ENCODE measurements at places on chromosomes 7 and 10. TPM values are rescaled to one million over a fixed set of nuclear protein-coding genes. Genes with fewer than 3 reads are reported as not detected.

Gene PRKCQ
- total RNA-seq: 0.41 TPM

Gene INA
- not detected for total RNA-seq

DNA sequence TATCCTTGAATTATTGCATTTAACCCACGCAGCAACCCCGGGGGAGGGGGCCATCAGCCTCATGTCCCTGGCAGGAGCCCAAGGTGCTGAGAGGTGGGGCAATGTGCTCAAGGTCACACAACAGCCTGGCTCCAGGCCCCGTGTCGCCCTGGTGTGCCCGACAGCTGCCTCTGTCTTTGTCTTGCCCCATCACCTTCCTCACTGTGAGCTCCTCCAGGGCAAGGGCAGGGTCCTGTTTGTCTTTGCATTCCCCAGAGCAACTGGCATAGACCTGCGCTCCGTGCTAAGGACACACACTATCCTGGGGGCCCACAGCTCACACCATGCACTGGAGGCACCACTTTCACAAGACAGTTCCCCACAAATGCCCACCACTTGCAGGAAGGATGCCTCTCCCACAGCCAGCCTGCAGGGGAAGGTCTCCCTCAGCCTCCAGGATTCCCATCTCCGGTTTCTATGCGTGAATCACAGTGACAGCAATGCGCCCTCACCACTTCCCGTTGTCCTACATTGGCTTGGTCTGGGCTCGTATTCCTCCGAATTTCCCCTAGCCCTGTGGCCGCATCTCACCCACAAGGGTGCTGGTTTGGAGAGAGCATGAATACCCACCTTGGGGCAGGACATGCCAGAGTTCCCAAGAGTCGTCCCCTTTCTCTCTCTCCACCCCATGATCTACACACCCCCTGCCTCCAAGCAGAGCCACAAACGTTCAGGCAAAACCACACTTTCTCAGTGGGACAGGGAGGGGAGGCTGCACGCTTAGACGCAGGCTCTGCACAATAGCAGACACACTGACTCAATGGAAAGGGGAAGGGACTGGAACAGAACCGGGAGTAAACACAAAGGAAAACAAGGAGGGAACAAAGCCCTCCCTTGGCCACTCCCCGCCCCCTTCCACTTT, 10.3 kb downstream of the ITPRIP start:
- H3K4me1 ChIP-seq: peaks cover 96% of the 10 kb centered on the region
- no peaks in the 10 kb centered on the region for H3K36me3 ChIP-seq
- no peaks in the 10 kb centered on the region for H3K27me3 ChIP-seq
- DNase-seq: no peak

DNA sequence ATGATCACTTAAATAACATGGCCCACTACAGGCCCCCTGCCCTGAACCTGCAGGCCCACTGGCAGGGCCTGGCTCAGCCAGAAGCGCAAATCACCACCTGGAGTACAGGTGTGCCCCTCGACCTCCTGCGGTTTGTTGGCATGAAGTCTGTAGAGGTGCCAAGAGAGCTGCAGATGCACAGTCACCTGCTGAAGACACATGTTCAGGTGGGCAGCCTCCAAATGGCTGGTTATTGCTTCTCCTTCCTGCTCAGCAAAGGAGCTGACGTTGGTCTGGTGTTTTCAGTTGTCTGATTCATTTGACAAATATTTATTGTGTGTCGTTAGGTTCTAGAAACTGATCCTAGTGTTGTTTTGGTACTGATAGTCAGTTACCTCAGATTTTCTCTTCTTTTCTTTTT, 29.0 kb downstream of the DHTKD1 start:
- H3K4me3 ChIP-seq: no peak overlapping the region
- H3K36me3 ChIP-seq: peaks cover 47% of the 10 kb centered on the region
- no peaks in the 10 kb centered on the region for H3K27me3 ChIP-seq
- H3K27ac ChIP-seq: no peak overlapping the region

DNA sequence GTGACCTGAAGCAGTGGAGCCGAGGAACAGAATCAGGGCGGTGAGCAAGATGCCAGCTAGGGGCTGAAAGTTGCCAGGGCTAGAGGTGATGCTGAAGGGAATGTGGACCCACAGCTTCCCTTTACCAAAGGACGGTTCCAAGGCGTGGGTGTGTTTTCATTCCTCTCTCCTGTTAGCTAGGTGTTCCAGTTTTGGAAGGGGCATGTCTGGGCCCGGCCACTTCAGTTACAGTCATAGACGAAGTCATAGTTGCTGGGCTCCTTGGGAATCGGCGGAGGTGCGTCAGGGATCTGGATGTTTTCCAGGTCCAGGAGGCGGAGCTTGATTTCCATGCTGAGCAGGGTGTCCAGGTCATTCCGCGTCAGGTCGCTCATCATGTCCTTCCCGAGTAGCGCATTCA, 131.0 kb upstream of the AOAH start:
- no peaks in the 10 kb centered on the region for H3K4me1 ChIP-seq
- peaks cover 5% of the 10 kb centered on the region for H3K36me3 ChIP-seq
- DNase-seq: no peak
- no peaks in the 10 kb centered on the region for H3K27me3 ChIP-seq
- no peak overlapping the region for H3K4me3 ChIP-seq

Gene C7orf57
- total RNA-seq: not detected

- H3K4me1 ChIP-seq: no peaks in the 10 kb centered on the region
- no peaks in the 10 kb centered on the region for H3K36me3 ChIP-seq
- no peaks in the 10 kb centered on the region for H3K27me3 ChIP-seq
- H3K4me3 ChIP-seq: no peak overlapping the region
- no peak for DNase-seq
- no peak overlapping the region for H3K27ac ChIP-seq
Observed at GRCh38 chr7:43394441-43395130, 188.3 kb upstream of the STK17A start.

GRCh38 chr7:79563821-79564522, 110.5 kb upstream of the MAGI2 start:
- H3K4me3 ChIP-seq: no peak overlapping the region
- DNase-seq: no peak
- no peaks in the 10 kb centered on the region for H3K27me3 ChIP-seq
- H3K27ac ChIP-seq: no peak overlapping the region

Gene STAMBPL1
- total RNA-seq: 10.0 TPM

- DNase-seq: no peak
- H3K4me3 ChIP-seq: no peak overlapping the region
- H3K4me1 ChIP-seq: peaks cover 26% of the 10 kb centered on the region
- H3K27ac ChIP-seq: no peak overlapping the region
- no peaks in the 10 kb centered on the region for H3K36me3 ChIP-seq
Observed at GRCh38 chr10:103845972-103846371, 9.4 kb downstream of the SH3PXD2A start.

Gene LRIT1
- not detected for total RNA-seq

DNA sequence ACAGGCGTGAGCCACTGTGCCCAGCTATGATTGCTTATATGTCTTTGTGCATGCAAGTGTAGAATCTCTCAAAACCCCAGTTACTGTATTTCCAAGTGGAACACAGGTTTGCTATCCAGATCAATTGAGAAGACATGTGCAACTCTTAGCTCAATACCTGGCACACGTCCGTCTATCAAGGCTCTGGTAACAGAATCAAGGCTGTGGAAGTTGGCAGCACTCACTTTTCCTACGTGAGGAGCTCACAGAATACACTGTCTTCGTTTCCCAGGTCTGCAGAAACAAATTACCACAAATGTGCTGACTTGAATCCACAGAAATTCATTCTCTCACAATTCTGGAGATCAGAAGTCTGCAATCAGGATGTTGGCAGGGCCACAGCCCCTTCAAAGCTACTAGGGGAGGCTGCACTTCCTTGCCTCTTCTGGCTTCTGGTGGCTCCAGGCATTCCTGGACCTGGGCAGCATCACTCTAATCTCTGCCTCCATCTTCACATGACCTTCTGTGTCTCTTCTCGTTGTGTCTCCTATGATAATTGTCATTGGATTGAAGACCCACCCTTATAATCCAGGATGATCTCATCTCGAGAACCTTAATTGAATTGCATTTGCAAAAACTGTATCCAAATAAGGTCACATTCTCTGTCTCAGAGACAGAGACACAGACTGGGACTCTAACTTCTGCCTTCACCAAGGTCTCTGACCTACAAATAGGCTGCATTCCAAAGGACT, 84.8 kb upstream of the C7orf33 start:
- no peak for DNase-seq
- no peaks in the 10 kb centered on the region for H3K36me3 ChIP-seq
- no peaks in the 10 kb centered on the region for H3K4me1 ChIP-seq
- H3K27ac ChIP-seq: no peak overlapping the region
- no peaks in the 10 kb centered on the region for H3K27me3 ChIP-seq
- no peak overlapping the region for H3K4me3 ChIP-seq

GRCh38 chr10:28331066-28331465, 28.2 kb upstream of the MPP7 start:
- no peaks in the 10 kb centered on the region for H3K27me3 ChIP-seq
- H3K4me1 ChIP-seq: peaks cover 35% of the 10 kb centered on the region
- H3K27ac ChIP-seq: no peak overlapping the region
- no peaks in the 10 kb centered on the region for H3K36me3 ChIP-seq

DNA sequence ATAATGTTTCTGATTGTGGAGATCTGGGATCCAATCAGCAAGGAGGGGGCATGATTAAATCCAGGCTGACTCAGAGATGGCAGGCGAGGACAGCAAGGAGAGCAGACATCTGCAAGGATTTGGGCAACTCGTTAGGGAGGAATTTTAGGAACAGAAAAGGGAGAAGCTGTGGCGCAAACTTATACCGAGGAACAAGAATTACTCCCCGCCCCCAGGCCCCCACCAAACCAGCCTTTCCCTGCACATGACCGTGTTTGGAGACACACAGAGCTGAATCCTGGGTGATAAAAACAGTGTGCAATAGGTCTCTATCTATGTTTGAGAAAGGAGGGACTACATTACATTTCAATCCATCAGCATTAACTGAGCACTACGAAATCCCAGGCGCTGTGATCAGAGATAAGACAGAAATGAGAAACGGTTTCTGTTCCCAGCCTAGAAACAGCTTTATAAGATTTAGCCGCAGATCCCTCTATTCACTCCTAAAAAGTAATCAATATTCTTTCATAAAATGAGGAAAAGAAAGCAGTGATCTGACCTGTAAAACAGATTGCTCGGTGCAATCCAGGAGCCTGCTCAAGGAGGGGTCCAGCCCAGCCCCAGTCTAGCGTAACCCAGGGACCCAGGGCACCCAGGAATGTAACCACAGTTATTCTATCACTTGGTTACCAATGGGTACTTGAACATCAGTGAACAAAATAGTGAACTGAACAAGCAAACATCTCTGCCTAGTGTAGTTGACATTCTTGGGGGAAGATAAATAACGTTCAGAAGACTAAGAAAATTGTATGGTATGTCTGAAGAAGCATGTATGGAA, 37.2 kb upstream of the RAPGEF5 start:
- H3K27ac ChIP-seq: no peak overlapping the region
- H3K4me3 ChIP-seq: no peak overlapping the region
- H3K27me3 ChIP-seq: no peaks in the 10 kb centered on the region
- no peak for DNase-seq
- H3K36me3 ChIP-seq: no peaks in the 10 kb centered on the region

DNA sequence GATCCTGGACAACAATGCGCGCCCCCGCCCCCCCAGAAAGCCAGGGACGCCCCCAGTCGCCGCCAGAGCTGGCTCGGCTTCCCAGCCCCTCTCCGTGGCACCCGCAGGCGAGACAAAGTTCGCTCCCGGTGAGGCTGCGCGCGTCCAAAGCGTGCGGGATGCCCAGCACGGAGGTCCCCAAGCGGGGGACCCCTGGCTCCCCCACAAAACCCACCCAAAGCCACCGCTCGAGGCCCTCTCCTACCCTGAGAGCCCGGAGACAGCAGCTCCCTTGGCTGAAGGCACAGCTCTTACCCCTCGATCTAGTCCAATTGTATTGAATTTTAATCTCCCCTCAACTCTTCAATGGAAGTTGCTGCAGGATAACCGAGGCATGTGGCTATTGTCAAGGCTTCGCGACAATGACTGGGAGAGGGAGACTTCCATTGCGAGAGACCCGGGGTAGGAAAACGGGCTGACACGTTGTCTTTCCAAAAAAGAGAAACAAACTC, 305.3 kb downstream of the PRPF18 start:
- H3K27me3 ChIP-seq: no peaks in the 10 kb centered on the region
- peak overlapping the region; percentile 71 for H3K4me3 ChIP-seq
- H3K36me3 ChIP-seq: no peaks in the 10 kb centered on the region
- H3K4me1 ChIP-seq: peaks cover 11% of the 10 kb centered on the region
- no peak for DNase-seq

GRCh38 chr10:94042001-94042833, 48.5 kb downstream of the PLCE1 start:
- H3K27ac ChIP-seq: no peak overlapping the region
- H3K36me3 ChIP-seq: no peaks in the 10 kb centered on the region
- H3K4me3 ChIP-seq: no peak overlapping the region
- no peaks in the 10 kb centered on the region for H3K4me1 ChIP-seq

GRCh38 chr7:127959770-127960169, 71.5 kb downstream of the LRRC4 start:
- no peaks in the 10 kb centered on the region for H3K27me3 ChIP-seq
- H3K36me3 ChIP-seq: no peaks in the 10 kb centered on the region
- H3K4me3 ChIP-seq: no peak overlapping the region
- no peaks in the 10 kb centered on the region for H3K4me1 ChIP-seq
- H3K27ac ChIP-seq: no peak overlapping the region
- DNase-seq: no peak

- H3K27ac ChIP-seq: no peak overlapping the region
- no peaks in the 10 kb centered on the region for H3K27me3 ChIP-seq
- no peak for DNase-seq
- H3K4me1 ChIP-seq: no peaks in the 10 kb centered on the region
- no peaks in the 10 kb centered on the region for H3K36me3 ChIP-seq
Observed at GRCh38 chr10:112045938-112046337, 137.6 kb downstream of the GPAM start.

DNA sequence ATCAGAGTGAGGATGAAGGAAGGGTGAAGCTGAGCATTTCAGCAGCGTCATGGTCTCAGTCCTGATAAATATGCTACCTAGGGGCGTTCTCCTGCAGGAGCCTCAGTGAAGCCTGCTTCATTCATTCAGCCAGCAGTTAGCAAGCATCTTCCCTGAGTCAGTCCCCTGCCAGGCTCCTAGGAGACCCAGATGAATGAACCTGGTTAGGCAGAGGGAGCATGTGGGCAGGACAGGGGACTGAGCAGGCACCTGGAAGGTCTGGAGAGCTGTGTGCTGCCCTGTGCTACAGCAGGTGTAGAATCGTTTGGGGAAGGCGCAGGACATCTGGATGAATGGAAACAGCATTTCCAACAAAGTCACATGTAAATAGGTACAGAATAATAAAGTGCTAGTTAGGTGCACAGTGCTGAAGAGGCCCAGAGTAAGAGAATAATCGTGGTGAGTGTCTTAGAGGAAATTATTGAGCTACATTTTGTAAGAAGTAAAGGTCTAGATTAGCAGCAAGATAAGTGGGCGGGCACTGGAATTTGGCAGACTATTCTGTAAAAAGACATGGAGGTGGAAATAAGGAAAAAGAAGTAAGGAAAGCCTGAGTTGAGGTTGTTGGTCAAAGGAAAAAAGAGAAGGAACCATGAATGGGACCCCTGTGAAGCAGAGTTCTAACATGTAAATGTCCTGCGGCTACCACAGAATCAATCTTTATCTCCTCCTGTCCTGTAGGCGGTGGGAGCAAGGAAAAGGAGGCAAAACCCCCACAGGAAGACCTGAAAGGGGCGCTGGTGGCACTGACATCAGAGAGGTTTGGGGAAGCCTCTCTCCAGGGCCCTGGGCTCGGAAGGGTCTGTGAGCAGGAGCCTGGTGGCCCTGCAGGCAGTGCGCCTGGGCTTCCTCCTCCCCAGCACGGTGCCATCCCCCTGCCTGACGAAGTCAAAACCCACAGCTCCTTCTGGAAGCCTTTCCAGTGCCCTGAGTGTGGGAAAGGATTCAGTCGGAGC, 12.0 kb downstream of the ZSCAN25 start:
- DNase-seq: no peak
- no peak overlapping the region for H3K27ac ChIP-seq
- no peak overlapping the region for H3K4me3 ChIP-seq
- H3K36me3 ChIP-seq: peaks cover 61% of the 10 kb centered on the region
- H3K4me1 ChIP-seq: no peaks in the 10 kb centered on the region
- no peaks in the 10 kb centered on the region for H3K27me3 ChIP-seq
